ENCODE measurements at places on chromosomes 2 and 18.

DNA sequence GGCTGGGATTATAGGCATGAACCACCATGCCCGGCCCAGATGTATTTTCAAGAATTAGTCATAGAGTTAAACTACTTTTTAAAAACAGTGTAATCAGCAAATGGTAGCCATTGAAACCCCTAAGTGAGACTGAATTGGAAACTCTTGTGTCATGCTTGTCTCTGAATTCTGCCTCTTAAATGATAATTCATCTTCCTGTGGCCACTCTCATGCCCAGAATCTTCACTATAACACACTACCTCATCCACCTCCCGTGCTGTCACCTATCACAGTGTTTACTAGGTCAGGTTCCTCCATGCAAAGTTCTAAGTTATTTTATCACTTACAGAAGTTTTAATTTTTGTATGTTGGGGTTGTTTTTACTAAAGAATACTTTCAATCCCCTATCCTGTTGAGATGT lies 197.5 kb downstream of the PHLPP1 start:
- no peak for DNase-seq

- DNase-seq, result no peak
Observed at GRCh38 chr2:202822411-202822810, 49.2 kb downstream of the ICA1L start.

- no peak for DNase-seq
Observed at GRCh38 chr2:189157456-189157855, 22.1 kb downstream of the COL5A2 start.

- DNase-seq, result no peak
Observed at GRCh38 chr2:120961396-120961795, 225.7 kb downstream of the GLI2 start.

GRCh38 chr18:8548186-8548585 lies 61.1 kb upstream of the RAB12 start:
- no peak for DNase-seq

- no peak for DNase-seq
Observed at GRCh38 chr2:187575751-187576067, 21.5 kb upstream of the TFPI start.

- no peak for DNase-seq
Observed at GRCh38 chr2:234289834-234290590, 206.9 kb downstream of the ARL4C start.

- DNase-seq, result no peak
Observed at GRCh38 chr2:240581811-240582210, 4.7 kb upstream of the CAPN10 start.

DNA sequence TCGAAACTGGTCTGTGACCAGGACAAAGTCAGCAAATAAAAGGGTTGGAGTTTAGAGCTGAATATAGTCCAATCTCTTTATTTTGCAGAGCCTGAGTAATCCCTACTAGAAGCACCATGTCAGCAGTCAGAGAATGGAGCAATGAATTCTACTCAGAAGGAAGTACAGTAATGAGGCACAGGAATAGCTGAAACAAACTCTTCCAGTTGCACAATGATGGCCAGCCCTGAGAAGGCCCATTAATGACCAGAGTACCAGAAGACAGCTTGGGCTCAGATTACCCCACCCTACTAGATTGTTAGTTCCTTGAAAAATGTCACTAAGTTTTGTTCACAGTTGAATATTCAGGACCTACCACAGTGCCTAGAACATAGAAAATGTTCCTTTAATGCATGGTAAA lies 40.3 kb upstream of the SCG2 start:
- DNase-seq, result no peak
